Progenitor cell of endocrine pancreas (in vitro differentiated cells): ENCODE measurements at places on chromosomes 12 and 14.

DNA sequence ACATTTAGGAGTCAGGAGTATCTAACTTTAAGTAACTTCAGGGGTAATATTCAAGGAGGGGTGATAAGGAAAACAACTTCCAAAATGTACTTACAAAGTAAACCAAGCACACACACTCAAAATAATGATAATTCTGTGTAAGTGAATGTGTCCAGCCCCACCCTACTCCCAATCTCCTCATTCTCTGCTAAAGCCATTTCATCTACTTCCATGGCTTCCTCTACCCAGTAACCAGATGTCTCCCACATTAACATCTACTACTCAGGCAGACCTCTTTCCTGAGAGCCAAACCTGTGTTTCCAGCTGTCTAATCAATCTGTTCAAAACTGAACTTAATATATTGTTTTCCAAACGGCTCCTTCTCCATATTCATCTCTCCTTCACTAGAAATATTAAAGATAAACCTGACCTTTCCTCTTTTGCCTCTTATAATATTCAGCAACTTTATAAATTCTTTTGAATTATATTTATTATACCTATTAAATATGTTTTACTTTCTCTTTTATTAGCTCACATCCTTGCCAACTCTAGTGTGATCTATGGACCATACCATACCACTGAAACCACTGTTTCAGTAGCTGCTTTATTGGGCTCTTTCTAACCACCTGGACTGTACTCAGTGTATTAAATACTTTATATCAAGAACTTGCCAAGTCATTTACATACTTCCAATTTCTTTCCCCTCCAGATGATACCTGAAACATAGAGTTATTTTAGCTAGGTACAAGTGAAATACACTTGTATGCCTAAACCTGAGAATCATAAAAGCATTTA, 170.7 kb downstream of the PPFIA2 start:
- H3K36me3 ChIP-seq = no peaks in the 10 kb centered on the region
- no peak for DNase-seq
- H3K4me1 ChIP-seq = no peaks in the 10 kb centered on the region
- no peak overlapping the region for H3K4me3 ChIP-seq

DNA sequence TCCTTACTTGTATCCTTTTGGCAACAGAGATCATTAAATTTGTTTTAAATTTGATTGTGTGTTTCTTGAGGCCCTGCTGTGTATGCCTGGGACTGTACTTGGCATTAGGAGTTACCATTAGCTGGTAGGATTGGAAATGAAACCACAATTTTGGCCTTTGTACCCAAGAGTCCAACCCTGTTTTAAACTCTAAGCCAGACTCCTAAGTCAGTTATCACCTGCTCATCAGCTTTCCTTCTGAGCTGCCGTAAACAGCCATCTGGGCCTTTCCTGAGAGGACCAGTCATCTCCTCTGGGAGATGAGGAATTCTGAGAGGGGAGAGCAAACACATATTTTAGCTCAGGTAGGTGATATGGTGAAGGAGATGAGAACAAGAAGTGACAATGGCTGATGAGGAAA, 74.3 kb upstream of the SRSF5 start:
- DNase-seq = no peak
- H3K4me1 ChIP-seq = peaks cover 40% of the 10 kb centered on the region
- no peak overlapping the region for H3K4me3 ChIP-seq
- H3K36me3 ChIP-seq = no peaks in the 10 kb centered on the region
- no peak overlapping the region for H3K27ac ChIP-seq

GRCh38 chr14:73393375-73393774, 65.0 kb downstream of the NUMB start:
- H3K36me3 ChIP-seq = no peaks in the 10 kb centered on the region
- H3K27me3 ChIP-seq = no peaks in the 10 kb centered on the region
- peaks cover 7% of the 10 kb centered on the region for H3K4me1 ChIP-seq
- no peak overlapping the region for H3K27ac ChIP-seq

GRCh38 chr12:19299765-19300164, 139.5 kb upstream of the AEBP2 start:
- H3K27ac ChIP-seq = no peak overlapping the region
- peaks cover 40% of the 10 kb centered on the region for H3K36me3 ChIP-seq
- no peaks in the 10 kb centered on the region for H3K27me3 ChIP-seq
- peaks cover 8% of the 10 kb centered on the region for H3K4me1 ChIP-seq
- no peak overlapping the region for H3K4me3 ChIP-seq

- H3K36me3 ChIP-seq = no peaks in the 10 kb centered on the region
- peaks cover 5% of the 10 kb centered on the region for H3K4me1 ChIP-seq
- DNase-seq = no peak
- H3K4me3 ChIP-seq = no peak overlapping the region
These were observed 582.7 kb downstream of the SLC6A15 start for GRCh38 chr12:84329938-84330337.

DNA sequence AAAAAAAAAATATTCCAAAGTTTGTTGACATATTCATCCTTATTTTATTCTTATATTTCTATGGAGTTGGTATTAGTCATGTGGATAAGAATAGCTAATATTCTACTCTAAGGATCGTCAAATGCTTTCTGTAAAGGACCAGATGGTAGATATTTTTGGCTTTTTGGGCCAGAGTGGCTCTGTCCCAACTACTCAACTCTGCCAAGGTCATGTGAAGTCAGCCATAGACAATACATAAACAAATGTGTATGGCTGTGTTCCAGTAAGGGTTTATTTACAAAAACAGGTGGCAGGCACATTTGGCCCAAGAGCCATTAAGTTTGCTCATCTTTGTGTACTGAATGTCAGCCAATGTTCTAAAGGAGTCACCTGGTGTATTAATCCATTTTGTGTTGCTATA, 131.8 kb downstream of the TBX5 start:
- H3K36me3 ChIP-seq = no peaks in the 10 kb centered on the region
- no peak for DNase-seq
- H3K27me3 ChIP-seq = peaks cover 12% of the 10 kb centered on the region
- no peak overlapping the region for H3K27ac ChIP-seq
- peaks cover 5% of the 10 kb centered on the region for H3K4me1 ChIP-seq
- no peak overlapping the region for H3K4me3 ChIP-seq

GRCh38 chr14:21880918-21881317, 207.3 kb upstream of the OR4E1 start:
- no peaks in the 10 kb centered on the region for H3K36me3 ChIP-seq
- H3K4me3 ChIP-seq = no peak overlapping the region
- DNase-seq = no peak
- H3K27ac ChIP-seq = no peak overlapping the region
- peaks cover 19% of the 10 kb centered on the region for H3K27me3 ChIP-seq

DNA sequence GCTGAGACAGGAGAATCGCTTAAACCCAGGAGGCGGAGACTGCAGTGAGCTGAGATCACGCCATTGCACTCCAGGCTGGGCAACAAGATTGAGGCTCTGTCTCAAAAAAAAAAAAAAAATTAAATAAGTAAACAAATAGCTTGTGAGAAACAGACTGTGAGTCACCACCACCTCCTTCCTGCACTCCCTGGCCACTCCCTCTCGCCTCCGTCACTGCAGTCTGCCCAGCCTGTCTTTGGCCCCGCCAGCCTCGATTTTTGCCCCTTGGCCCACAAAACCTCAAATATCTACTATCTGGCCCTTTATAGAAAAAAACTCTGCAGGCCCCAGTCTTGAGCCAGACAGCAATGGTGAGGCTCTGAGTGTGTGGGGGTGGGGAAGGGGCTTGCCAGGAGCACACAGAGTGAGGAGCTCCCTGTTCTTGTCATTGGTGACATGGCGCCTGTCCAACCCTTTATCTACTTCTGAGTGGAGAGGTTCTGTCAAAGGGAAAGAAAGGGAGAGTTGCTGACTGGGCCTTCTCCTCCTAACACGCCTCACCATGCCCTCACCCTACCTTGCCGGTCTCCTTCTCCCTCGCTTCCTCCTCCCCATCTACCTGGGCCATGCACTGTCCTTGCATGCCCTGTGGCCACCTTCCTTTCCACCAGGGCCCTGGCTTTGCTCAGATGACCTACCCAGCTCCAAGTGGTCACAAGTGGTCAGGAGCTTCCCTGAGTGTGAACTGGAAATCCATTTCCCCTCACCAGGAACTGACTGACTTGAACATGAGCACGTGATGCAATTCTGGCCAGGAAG, 22.1 kb downstream of the LGMN start:
- H3K27ac ChIP-seq = peak overlapping the region; percentile 33
- H3K4me3 ChIP-seq = no peak overlapping the region
- H3K27me3 ChIP-seq = no peaks in the 10 kb centered on the region
- no peak for DNase-seq
